CD4-positive, CD25-positive, alpha-beta regulatory T cell (primary cell): ENCODE measurements at places on chromosomes 1 and 21.

- DNase-seq: no peak
Observed at GRCh38 chr1:6056572-6056948, 10.9 kb downstream of the KCNAB2 start.

- no peak for DNase-seq
Observed at GRCh38 chr1:33030575-33030974, 6.1 kb downstream of the AK2 start.

- no peak for DNase-seq
Observed at GRCh38 chr21:41827951-41828883, 50.9 kb downstream of the PRDM15 start.

GRCh38 chr1:100972185-100972584, 53.4 kb downstream of the DPH5 start:
- DNase-seq: no peak

- no peak for DNase-seq
Observed at GRCh38 chr1:111161843-111162487, 21.9 kb downstream of the CEPT1 start.

DNA sequence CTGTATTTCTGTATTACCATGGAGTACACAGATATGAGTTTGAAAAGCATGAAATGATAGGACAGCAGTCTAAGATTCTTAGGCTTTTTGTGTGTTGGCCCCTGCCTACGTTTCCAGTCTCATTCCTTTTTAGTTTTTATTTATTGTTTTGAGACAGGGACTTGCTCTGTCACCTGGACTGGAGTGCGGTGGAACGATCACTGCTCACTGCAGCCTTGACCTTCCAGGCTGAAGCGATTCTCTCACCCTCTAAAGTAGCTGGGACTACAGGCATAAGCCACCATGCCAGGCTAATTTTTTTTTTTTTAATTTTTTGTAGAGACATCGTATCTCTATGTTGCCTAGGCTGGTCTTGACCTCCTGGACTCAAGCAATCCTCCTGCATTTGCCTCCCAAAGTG, 3.8 kb downstream of the RAVER2 start:
- DNase-seq: no peak

DNA sequence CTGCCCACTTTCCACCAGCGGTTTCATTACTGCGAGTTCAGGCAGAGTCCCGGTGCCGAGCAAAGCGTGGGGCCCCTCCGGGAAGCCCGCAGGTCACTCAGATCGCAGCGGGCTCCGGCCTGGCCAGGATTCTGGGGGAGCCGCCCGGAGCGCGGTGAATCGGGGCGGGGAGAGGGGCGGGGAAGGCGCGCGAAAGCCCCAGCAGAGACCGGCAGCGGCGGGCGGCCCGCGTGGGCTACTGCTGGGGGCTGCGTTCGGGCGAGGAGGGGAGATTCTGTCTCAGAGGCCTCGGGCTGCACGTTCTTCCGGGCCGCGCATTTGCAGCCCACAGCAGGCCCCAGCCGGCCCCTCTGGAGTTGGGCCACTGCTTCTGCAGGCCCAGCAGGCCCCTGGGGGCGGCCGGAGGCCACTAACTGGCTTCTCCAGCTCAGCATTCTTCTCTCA, 64.7 kb downstream of the SCCPDH start:
- DNase-seq: no peak

DNA sequence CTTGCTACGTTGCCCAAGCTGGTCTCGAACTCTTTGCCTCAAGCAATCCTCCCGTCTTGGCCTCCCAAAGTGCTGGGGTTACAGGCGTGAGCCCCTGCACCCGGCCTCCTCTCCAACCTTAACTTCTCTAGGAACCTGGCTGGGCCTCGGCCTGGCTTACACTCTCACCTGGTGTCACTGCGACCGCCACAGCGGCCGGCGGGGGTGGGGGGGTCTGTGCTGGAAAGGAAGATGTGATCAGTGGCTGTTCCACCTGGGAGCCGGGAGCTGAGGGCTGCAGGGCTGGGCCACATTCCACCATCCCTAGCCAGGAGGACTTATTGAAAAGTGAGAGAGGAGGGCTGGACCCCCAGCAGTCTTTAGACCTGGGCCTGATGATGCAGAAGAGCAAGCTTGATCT, 48.6 kb downstream of the HSPG2 start:
- no peak for DNase-seq

DNA sequence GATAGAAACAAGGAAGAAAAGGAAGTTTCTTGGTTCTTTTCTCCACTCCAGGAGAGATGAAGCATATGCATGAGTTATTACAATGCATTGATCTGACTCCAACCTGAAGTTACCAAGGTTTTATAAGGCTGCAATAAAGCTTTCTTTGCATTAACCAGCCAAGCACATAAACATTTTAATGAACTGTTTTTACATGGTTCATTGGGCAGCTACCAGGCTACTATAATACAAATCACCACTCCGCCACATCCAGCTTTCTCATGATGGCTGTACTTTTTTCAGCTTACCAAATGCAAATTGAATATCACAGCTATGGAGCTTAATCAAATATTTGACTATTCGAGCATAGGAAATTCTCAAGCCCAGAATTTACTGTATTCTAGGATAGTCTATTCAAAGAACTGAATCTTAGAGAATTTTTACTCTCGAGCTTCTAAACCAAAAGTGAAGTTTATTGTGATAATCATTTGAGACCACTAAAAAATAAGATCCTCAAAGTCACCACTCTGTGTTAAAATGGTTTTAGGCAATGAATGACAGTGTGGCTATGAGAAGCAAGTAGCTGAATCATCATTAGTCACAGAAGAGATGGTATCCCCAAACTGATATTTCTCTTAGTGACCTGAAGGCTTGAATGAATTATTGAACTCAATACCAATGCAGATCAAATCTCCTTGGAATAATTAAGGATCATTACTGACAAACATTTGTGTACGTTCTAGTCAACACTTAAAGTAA, 58.6 kb upstream of the ZNF281 start:
- DNase-seq: no peak

DNA sequence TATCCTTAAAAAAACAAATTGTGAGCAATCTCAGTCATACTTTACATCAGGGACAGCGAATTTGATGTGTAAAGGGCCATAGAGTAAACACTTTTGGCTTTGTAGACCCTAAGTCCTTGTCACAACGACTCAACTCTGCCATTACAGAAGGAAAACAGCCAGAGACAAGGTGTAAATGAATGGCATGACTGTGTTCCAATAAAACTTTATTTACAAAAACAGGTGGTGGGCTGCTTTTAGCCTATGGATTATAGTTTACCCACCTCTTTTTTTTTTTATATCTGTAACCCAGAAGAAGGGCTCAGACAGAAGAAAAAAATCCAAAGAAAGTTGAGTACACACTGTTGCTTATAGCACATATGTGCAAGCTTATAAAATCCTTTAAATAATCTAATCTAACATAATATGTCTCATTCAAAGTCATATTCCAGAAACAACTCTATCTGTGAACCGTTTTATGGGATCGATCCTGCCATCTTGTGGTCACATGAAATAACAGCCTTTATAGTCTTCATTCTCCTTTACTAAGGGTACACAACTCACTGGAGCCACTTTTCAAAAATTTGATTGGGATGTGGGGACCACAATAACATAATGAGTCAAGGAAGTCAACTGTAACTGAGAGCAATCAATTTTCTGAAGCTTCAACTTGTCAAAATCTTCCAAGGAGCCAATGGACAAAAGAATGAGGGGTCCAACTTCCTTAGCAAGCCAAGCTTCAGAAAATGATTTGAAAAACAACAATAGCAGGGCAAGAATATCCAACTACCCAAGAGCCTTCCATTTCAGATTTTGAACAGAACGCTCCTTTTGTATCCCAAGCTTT, 142.2 kb upstream of the KRTAP19-8 start:
- peak; percentile 29 for DNase-seq
